ENCODE measurements at places on chromosomes 7 and 10.

- DNase-seq, result no peak
Observed at GRCh38 chr10:19576576-19576975, 239.7 kb upstream of the PLXDC2 start.

- no peak for DNase-seq
Observed at GRCh38 chr10:34895977-34896376, 80.9 kb upstream of the PARD3 start.

GRCh38 chr10:33676606-33677339 lies 342.3 kb upstream of the NRP1 start:
- no peak for DNase-seq

GRCh38 chr7:108838198-108838597 lies 268.5 kb downstream of the DNAJB9 start:
- DNase-seq, result no peak

DNA sequence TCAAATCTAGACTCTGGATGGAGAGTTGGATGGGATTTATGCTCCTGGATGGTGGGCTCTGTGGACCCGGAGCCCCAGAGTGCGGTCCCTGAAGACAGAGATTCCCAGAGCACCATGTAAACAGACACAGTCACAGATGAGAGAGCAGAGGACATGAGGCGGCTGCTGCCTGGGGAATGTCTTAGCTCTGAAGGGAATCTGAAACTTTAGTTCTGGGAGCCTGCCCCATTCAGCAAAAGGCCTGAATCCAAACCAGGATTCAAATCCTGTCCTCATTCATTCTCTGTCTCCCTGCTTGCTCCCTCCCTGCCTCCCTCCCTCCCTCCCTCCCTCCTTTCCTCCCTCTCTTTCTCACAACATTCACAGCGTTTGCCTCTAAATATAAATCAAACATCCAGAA lies 49.5 kb upstream of the CALD1 start:
- DNase-seq, result no peak

Measured in OCI-LY7 (cell line).